ENCODE measurements at places on chromosomes 2 and 18.

DNA sequence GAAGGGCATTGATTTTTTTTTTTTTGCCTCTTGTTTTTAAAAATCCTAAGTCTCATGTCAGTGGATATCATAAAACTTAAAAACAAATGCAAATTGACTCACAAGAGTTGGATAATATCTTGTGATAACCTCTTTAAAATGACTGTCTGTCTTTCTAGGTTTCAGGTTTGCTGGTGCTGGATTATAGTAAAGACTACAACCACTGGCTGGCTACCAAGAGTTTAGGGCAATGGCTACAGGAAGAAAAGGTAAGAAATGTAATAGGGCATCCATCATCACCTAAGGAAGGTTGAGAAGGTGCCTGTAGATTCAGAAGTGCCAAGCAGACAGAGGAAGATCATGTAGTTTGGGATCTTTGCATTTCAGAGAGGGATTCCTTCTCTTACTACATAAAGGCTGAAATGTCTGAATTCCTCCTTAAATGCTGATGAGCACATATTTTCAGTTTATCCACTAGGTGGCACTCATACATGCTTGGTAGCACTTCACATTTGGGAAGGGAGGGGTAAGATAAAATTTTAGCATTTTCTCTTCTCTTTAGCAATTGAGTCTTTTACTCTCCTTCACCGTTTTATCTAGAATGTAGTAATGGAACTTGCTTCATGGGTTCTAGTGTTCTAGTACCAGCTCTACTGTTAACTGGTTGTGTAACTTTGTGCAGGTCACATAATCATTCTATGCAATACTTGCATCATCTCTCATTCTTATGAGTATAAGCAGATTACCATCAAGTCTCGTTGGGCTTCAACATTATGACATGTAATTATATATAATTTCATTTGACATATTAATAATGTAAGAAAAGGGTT is 21.1 kb downstream of the CPS1 start:
- no peak for DNase-seq

GRCh38 chr2:128442053-128442751 is 123.5 kb upstream of the HS6ST1 start:
- no peak for DNase-seq

DNA sequence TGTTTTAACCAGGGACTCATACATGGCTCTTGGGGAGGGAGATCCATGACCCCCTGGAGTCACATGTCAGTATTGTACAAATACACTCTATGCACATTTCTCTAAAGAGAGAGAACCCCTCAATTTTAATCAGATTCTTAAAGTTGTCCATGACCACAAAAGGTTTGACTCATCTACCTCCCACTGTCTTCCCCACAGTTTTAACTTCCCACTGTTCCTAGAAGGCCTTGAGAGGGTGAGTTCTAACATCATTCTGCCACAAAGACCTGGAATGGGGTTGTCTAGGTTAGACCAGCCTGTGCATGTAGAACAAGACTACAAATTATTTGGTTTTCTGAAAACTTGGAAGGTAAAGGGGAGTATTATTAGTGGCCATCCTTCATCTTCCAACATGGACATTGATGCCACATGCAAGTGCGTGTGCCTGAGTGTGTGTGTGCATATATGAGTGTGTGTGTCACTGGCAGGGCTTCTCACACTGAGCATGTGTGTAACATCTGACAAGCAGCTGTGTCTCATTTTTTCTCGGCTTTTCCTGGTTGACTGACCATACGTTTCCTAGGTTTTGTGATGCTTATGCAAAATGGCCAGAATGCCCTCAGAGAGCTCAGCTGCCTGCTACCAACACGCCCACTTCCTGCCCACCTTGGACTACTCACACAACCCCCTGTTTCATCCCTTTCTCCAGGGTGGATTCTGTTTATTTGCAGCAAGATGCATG is 94.6 kb upstream of the LGALSL start:
- DNase-seq: no peak

- no peak for DNase-seq
Measured at GRCh38 chr2:68317971-68318913, 1.5 kb downstream of the CNRIP1 start.

- DNase-seq: no peak
Measured at GRCh38 chr2:20173496-20174402, 51.2 kb downstream of the SDC1 start.

GRCh38 chr2:16203069-16203468 is 262.7 kb downstream of the MYCN start:
- no peak for DNase-seq

Data from cortex of kidney (tissue), 1 donor.